ENCODE measurements at places on chromosomes 6 and 20. TPM values are rescaled to one million over a fixed set of nuclear protein-coding genes. Genes with fewer than 3 reads are reported as not detected.

LTB gene
- total RNA-seq, result 1.7 TPM

C20orf144 gene
- total RNA-seq, result not detected

SLC22A7 gene
- total RNA-seq, result 269 TPM

FOXS1 gene
- not detected for total RNA-seq

NCOA7 gene
- 12.4 TPM for total RNA-seq

GTF3C6 gene
- 23.4 TPM for total RNA-seq

PMEPA1 gene
- total RNA-seq, result 5.2 TPM

EPB41L1 gene
- 5.0 TPM for total RNA-seq

SNAP91 gene
- total RNA-seq, result not detected

DDR1 gene
- 5.1 TPM for total RNA-seq

GPR6 gene
- not detected for total RNA-seq

LRFN2 gene
- total RNA-seq, result 0.05 TPM

DNA sequence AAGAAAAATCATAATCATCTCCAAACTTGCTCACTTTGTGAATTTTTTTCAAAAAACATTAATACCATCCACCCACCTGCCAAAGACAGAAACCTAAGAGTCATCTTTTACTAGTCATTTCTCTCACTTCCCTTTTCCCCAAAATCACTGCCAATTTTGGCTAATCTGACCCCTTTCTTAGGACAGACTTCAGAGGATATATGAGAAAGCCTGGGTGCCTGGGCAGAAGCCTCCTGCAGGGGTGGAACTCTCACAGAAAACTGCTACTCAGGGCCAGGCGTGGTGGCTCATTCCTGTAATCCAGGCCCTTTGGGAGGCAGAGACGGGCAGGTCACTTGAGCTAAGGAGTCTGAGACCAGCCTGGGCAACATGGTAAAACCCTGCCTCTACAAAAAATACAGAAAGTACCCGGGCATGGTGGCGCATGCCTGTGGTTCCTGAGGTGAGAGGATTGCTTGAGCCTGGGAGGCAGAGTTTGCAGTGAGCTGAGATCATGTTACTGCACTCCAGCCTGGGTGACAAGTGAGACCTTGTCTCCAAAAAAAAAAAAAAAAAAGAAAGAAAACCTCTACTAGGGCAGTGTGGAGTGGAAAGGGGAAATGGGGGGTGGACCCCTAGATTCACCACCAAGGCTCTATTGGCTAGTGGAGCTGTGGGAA lies 3.8 kb downstream of the DEK start:
- no peak for DNase-seq

DNA sequence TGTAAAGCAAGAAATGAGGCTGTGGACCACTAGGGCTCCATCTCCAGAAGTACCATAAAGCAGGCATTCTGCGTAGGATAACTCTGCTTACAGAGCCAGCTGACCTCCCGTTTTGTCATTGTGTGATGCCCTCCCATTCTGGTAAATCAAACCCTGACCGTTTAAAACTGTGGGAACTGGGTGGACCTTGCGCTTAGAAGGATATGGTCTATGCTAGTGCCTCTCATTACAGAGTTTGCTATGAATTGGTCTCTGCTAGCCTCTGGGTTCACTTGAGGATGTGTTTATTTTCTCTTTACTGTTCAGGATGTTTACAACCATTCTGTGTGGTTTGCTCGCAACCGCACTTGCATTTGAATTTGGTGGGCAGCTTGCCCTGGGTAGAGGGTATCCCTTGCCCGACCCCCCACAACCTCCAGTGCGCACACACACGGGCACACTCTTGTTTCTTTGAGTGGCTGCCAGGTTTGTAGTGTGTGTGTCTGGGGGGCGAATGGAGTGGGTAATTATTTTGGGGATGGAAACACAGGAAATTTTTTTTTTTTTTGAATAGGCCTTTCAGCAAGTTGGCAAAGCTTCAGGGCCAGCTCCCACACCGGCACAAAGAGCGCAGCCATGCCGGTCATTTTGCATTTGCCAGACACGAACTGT lies 198.3 kb downstream of the JARID2 start:
- no peak for DNase-seq

GRCh38 chr6:107607116-107607515 lies 117.2 kb downstream of the SOBP start:
- no peak for DNase-seq

DNA sequence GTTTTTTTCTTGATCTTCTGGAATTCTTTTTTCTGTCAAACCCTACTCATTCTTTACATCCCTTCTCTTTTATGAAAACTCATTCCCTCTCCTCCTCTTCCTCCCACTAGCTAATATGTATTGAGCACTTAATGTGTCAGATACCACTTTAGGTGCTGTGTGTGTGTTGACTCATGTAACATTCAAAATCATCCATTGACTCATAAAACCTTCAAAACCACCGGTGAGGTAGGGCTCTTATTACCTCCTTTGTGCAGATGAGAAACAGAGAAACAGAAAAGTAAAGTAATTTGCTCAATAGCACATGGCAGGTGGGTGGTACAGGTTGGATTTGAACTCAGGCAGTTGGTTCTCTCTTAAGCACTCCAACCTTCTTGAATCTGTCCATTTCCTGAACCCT lies 136.3 kb upstream of the NEDD9 start:
- DNase-seq, result no peak

GRCh38 chr6:27505209-27506027 lies 32.5 kb upstream of the ZNF184 start:
- DNase-seq, result no peak

DNA sequence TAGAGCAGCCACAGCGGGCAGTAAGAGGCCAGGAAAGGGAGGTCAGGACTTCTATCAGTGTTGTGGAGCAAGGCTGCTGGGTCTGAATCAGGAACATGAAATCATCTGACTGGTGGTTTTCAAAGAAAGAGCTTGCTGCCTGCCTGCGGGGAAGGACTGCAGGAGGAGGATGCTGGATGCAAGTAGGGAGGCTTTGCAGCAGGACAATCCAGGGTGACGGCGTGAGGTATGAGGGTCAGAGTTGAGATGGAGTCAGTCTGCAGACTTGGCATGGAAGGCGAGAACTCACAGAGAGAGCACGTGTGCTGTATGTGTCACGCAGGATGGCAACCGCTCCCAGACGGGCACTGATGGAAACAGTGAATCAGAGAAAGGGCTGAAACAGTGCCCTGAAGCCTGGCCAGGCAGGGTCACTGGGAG lies 59.2 kb upstream of the CD93 start:
- DNase-seq, result no peak

GRCh38 chr20:63860325-63861051 lies 810 bp upstream of the ABHD16B start:
- DNase-seq, result no peak

- no peak for DNase-seq
These were observed 147.5 kb upstream of the SYNDIG1 start for GRCh38 chr20:24321973-24322372.

DNA sequence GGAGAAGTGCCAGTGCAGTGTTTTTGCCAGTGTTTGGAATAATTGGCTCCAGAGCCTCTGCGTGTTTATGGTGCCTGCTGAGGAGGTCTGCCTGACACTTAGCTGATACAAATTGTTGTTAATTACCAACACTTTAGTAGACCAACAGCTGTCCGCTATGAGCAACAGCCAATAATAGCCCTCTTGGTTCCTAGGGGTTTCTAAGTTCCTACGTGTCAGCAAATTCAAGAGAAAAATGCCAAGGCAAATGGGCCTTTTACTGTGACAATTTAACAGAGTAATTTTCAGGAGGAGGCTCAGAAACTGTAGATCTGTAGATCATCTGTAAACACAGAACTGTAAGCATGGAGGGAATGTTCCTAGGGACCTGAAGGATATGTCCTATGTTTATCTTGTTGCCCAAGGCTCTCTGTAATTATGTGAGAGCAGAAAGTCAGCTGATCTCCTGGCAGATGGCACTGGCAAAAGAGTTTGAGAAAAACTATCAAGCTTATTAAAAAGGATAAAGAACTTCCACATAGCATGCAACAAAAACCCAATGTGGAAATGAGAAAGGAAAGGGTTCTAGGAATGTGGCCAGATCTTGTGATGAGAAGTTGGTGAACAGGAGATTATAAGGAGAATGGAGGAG lies 157.7 kb downstream of the GJA1 start:
- DNase-seq, result no peak

- no peak for DNase-seq
These were observed 44.6 kb downstream of the RIN2 start for GRCh38 chr20:19802492-19803158.

- DNase-seq, result no peak
These were observed 471.7 kb downstream of the CDKAL1 start for GRCh38 chr6:21005816-21006570.

DNA sequence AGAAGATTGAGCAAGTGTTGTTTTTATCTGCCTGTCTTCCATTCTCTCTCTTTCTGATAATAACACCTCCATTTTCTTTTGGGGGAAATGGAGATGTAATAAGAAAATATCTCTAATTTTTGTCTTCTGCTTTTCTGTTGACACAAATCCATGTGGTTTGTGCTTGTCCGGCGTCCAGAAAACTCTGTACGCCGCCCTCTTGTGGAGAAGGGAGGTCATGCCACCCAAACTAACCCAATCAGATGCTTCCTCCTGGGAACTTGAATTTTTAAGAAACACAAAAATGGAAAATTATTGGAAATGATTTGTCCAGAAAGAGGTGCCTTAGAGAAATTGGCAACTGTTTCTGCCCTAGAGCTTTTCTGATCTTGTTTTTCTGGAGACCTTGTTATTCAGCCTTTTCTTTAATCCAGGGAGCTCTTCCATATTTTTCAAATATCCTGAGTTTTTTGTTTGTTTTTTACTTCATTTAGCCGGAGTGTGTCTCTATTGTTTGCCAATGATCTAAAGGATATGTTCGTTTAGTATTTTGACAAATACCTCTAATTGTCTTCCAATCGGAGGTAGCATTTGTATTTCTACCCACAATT lies 17.8 kb upstream of the FNDC1 start:
- DNase-seq, result no peak

DNA sequence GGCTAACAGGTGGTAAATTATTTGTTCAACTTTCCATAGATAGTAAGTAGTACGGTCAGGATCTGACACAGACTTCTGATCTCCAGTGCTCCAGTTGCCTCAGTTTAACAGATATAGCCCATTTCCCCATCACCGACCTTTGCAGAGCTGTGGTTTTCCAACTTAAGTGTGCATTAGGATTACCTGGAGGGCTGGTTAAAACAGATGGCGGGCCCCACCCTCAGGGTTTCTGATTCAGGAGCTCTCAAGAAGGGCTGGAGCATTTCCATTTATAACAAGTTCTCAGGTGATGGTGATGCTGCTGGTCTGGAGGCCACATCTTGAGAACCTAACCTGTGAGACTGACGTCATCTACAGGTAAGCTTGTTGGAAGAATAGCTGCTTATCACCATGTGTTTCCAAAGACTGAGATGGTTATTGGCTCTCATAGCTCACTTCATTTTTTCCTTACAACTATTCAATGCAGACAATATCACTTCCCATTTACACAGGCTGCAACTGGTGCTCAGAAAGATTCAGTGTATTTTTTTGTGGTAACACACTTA lies 360.1 kb upstream of the CHD6 start:
- no peak for DNase-seq

GRCh38 chr20:50367739-50368375 lies 142.3 kb upstream of the PTPN1 start:
- DNase-seq, result no peak

DNA sequence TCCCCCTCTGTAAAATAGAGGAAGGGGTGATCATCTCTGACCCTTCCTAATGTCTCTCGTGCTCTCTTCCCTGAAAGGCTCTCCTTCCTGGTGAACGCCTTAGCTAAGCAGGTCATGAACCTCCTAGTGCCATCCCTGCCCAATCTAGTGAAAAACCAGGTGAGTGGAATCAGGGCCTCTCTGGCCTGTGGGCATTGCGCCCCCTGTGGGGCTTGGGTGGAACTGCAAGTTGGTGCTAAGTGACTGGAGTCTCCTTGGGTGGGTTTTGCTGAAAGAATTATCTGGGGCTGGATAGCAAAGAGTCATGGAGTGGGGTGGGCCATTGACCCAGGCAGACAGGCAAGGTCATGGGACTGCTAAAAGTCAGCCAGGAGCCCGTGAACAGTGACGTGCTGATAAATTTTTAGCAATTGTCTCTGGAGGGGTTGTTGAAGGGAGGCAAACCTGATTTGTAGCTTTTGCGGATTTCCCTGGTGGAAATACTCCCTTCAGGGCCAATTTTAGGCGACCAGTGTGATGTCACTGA lies 8.9 kb downstream of the BPIFB1 start:
- no peak for DNase-seq

GRCh38 chr20:17711267-17711627 lies 11.5 kb downstream of the BANF2 start:
- no peak for DNase-seq
